ENCODE measurements at places on chromosomes 7 and 10. TPM values are rescaled to one million over a fixed set of nuclear protein-coding genes. Genes with fewer than 3 reads are reported as not detected.

HMX2 gene
- polyA plus RNA-seq, result not detected

ZNF117 gene
- polyA plus RNA-seq, result 64.8 TPM

SYPL1 gene
- polyA plus RNA-seq, result 109 TPM

EIF4EBP2 gene
- 70.9 TPM for polyA plus RNA-seq

GPR26 gene
- polyA plus RNA-seq, result not detected

GRCh38 chr7:49852619-49853462 is 79.4 kb downstream of the VWC2 start:
- no peaks in the 10 kb centered on the region for H3K36me3 ChIP-seq
- peak; percentile 25 for DNase-seq
- no peaks in the 10 kb centered on the region for H3K4me1 ChIP-seq
- no peaks in the 10 kb centered on the region for H3K27me3 ChIP-seq
- H3K27ac ChIP-seq, result no peak overlapping the region
- H3K4me3 ChIP-seq, result no peak overlapping the region

GRCh38 chr10:30827531-30828120 is 198.1 kb upstream of the LYZL2 start:
- no peak overlapping the region for H3K27ac ChIP-seq
- no peaks in the 10 kb centered on the region for H3K4me1 ChIP-seq
- no peak overlapping the region for H3K4me3 ChIP-seq
- no peaks in the 10 kb centered on the region for H3K36me3 ChIP-seq
- peak; percentile 70 for DNase-seq

DNA sequence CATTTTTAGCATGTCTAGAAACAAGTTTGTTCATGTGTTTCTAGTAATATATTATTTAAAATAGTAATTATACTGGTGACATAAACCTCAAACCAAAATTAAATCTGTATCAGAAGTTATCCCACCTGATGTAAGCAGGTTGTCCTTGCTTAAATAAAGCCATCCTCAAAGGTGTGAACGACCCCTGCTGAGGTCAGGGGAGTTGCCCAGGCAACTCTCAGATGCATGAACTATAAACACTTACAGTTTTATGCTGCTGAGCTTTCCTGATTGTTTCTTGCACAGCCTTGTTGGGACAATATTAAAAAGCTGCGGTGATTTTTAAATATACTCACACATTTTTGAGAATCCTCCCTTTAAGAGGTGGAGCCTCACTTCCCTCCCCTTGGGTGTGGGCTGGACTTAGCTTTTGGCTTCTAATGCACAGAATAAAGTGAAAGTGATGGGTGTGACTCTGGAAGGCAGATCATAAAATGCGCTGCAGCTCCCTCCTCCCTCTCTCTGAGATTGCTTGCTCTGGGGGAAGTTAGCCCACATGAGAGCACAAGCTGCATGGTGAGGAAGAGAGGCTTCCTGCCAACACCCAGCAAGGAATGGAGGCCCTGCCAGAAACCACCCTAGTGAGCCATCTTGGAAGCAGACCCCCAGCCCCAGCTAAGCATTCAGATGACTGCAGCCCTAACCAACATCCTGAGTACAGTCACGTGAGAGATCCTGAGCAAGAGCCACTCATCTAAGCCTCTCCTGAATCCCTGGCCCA is 152.7 kb downstream of the SKIDA1 start:
- H3K27ac ChIP-seq, result peak overlapping the region; percentile 47
- H3K4me3 ChIP-seq, result no peak overlapping the region

DNA sequence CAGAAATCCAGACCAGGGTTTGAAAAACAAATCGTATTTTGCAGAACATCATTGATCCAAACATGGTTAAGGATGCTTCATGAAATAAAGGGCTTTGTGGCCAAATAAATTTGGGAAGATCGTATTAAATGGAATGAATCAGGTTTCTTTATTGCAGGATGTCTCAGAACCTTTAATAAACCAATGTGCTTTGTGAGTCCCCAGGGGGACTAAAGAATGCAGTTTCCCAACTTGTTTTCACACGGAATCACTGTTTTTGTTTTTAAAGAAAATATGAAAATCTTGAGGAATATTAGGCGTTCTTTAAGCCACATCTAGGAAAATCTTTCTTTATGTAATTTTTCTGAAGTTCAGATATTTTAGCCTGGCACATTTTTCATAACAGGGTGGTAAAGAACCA is 16.8 kb upstream of the CCDC172 start:
- H3K4me1 ChIP-seq, result no peaks in the 10 kb centered on the region
- DNase-seq, result no peak
- no peak overlapping the region for H3K4me3 ChIP-seq
- no peaks in the 10 kb centered on the region for H3K36me3 ChIP-seq
- no peak overlapping the region for H3K27ac ChIP-seq

GRCh38 chr7:73539709-73540108 is 17.6 kb upstream of the BAZ1B start:
- H3K27ac ChIP-seq, result no peak overlapping the region
- no peaks in the 10 kb centered on the region for H3K27me3 ChIP-seq
- H3K4me1 ChIP-seq, result no peaks in the 10 kb centered on the region

GRCh38 chr7:988426-988911 is 5.5 kb downstream of the CYP2W1 start:
- no peaks in the 10 kb centered on the region for H3K4me1 ChIP-seq
- H3K27ac ChIP-seq, result no peak overlapping the region
- DNase-seq, result no peak
- no peaks in the 10 kb centered on the region for H3K36me3 ChIP-seq

DNA sequence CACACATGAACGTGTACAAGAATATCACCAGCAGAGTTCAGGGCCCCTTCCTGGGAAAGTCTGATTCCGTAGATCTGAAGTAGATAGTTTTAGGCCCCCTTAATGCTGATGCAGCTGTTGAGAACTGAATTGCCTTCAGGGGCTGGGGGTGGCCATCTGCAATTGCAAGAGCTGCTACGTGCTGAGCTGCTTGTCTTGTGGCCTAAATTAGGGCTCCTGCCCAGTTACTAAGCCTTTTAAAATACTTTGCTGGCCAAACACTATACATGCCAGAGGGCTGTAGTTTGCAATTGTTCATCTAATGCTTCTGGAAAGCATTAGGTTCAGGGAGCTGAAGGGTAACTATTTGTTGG is 71.7 kb downstream of the TMEM178B start:
- no peaks in the 10 kb centered on the region for H3K27me3 ChIP-seq
- H3K36me3 ChIP-seq, result no peaks in the 10 kb centered on the region
- H3K27ac ChIP-seq, result no peak overlapping the region
- DNase-seq, result no peak
- H3K4me1 ChIP-seq, result no peaks in the 10 kb centered on the region

GRCh38 chr10:5891009-5891408 is 966 bp downstream of the FBH1 start:
- H3K4me3 ChIP-seq, result peak overlapping the region; percentile 75
- DNase-seq, result no peak
- H3K27me3 ChIP-seq, result no peaks in the 10 kb centered on the region
- no peak overlapping the region for H3K27ac ChIP-seq
- H3K36me3 ChIP-seq, result peaks cover 21% of the 10 kb centered on the region

GRCh38 chr7:134936893-134937510 is 49.3 kb upstream of the AGBL3 start:
- H3K27me3 ChIP-seq, result no peaks in the 10 kb centered on the region
- DNase-seq, result no peak
- no peak overlapping the region for H3K4me3 ChIP-seq
- H3K4me1 ChIP-seq, result peaks cover 4% of the 10 kb centered on the region

- H3K4me1 ChIP-seq, result no peaks in the 10 kb centered on the region
- peaks cover 45% of the 10 kb centered on the region for H3K27me3 ChIP-seq
- peak; percentile 50 for DNase-seq
- no peaks in the 10 kb centered on the region for H3K36me3 ChIP-seq
- no peak overlapping the region for H3K27ac ChIP-seq
- no peak overlapping the region for H3K4me3 ChIP-seq
Observed at GRCh38 chr10:128539510-128540127, 413.4 kb upstream of the MKI67 start.

- DNase-seq, result peak; percentile 93
- no peak overlapping the region for H3K27ac ChIP-seq
- no peaks in the 10 kb centered on the region for H3K36me3 ChIP-seq
- H3K4me3 ChIP-seq, result no peak overlapping the region
- peaks cover 21% of the 10 kb centered on the region for H3K4me1 ChIP-seq
Observed at GRCh38 chr7:128217030-128217805, 23.9 kb upstream of the LEP start.

DNA sequence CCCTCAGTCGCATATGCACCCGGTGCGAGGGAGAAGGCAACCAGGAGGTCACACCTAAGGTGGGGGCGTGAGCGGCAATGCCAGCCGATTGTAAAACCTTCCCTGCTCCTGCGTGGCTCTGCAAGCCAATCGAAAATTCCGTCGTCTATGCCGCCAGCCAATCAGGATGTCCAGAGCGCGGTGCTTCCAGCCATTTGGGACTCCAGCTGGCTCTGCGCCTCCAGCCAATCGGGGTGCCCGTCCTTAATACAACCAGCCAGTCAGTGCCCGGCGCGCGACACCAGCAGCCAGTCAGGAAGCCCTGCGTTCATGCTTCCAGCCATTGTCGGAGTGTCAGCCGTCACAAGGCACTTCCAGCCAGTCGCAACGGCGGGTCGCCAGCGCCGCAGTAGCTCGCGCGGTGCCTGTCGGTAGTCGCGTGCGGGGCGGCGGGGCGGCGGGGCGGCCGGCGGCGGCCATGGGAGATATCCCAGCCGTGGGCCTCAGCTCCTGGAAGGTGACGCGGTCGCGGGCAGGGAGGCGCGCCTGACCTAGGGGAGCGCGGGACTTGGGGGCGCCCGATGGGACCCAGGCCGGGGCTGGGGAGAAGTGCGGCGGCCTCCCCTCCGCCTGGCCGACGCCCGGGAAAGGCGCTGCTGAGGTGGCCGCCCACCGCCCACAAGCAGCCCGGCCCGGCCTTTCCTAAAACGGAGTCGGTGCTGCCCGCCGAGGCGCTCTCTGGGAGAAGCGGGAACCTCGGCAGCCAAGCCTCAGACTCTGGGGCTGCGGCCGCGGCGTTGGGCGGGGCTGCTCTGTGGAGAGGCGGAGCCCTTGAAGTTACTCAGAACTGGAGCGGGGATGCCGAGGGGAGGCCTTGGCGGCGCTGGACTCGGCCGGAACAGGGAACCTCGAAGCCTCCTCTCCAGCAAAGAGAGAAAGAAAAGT is at the start of gene AKR1E2:
Gene AKR1E2 (plus strand): TSS at position 340 of the 924 bp plus-strand sequence. CDS start 118 bp downstream, at position 458.
- peaks cover 16% of the 10 kb centered on the region for H3K4me1 ChIP-seq
- H3K27me3 ChIP-seq, result no peaks in the 10 kb centered on the region
- peak within 1 kb of the TSS; percentile 62 for H3K4me3 ChIP-seq
- DNase-seq, result peak; percentile 59

GRCh38 chr10:12742771-12743170 is 258.7 kb downstream of the CCDC3 start:
- no peak overlapping the region for H3K4me3 ChIP-seq
- no peak for DNase-seq
- H3K4me1 ChIP-seq, result no peaks in the 10 kb centered on the region
- H3K27ac ChIP-seq, result no peak overlapping the region

GRCh38 chr7:25855854-25856782 is 295.9 kb upstream of the NFE2L3 start:
- H3K27me3 ChIP-seq, result peaks cover 100% of the 10 kb centered on the region
- no peaks in the 10 kb centered on the region for H3K36me3 ChIP-seq
- H3K27ac ChIP-seq, result peak overlapping the region; percentile 76
- DNase-seq, result no peak

- no peak overlapping the region for H3K27ac ChIP-seq
- H3K4me3 ChIP-seq, result no peak overlapping the region
Observed at GRCh38 chr10:79106256-79107050, 37.7 kb downstream of the ZMIZ1 start.

- DNase-seq, result no peak
- H3K27ac ChIP-seq, result no peak overlapping the region
- no peaks in the 10 kb centered on the region for H3K27me3 ChIP-seq
- no peaks in the 10 kb centered on the region for H3K36me3 ChIP-seq
- no peak overlapping the region for H3K4me3 ChIP-seq
Observed at GRCh38 chr10:89100680-89101079, 106.4 kb downstream of the CH25H start.

DNA sequence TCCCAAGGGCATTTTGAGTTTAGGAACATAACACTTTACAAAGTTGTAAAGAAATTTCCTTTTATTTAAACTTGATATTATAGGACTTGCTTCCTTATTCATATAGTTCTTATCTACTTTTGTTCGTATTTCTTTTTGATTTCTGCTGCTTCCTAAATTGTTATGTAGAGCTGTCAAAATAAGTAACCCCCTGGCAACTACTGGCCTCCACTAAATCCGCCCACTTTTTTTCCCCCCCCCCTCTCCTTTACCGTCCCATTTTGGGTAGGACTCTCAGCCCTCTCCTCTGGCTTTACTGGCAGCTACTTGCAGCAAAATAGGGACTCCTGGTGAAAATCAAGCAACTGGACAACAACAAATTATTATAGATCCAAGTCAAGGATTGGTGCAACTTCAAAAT is 1.1 kb downstream of the SP4 start:
- no peak for DNase-seq
- no peaks in the 10 kb centered on the region for H3K27me3 ChIP-seq
- H3K36me3 ChIP-seq, result no peaks in the 10 kb centered on the region
- H3K27ac ChIP-seq, result no peak overlapping the region

GRCh38 chr7:39810204-39810642 is 139.8 kb upstream of the CDK13 start:
- no peak for DNase-seq
- no peak overlapping the region for H3K4me3 ChIP-seq
- no peak overlapping the region for H3K27ac ChIP-seq
- no peaks in the 10 kb centered on the region for H3K36me3 ChIP-seq
- no peaks in the 10 kb centered on the region for H3K27me3 ChIP-seq

DNA sequence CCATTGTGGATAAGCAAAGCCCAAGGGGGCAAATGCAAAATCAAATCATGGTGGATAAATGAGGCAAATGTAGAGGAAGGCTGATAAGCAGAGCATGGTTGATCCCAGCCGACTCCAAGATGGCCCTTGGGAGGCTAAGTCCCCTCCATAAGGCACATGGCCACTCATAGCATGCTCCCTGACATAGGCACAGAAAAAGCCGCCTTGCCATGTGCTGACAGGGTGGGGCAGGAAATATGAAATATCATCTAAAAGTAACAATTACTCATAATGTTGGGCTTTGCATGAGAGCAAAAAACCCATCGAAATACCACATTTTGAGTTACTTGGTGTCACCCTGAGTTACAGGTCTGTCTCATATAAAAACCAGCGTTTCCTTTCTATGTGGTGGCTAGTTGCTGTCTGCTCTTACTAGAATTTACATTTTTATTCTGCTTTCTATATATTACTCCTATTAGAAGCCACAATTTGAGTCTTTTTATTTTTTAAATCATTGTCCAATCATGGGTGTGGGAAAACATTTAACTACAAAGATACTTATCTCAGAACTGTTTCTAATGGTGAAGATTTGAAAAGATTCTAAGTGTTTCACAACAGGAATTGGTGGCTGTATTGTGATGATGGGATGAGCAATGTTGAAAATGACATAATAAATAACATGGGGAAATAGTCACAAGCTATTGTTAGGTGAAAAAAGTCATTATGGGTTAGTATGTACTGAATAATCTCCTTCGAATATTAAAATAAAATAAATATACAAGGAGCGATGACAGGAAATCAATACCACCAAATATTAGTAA is 102.7 kb downstream of the CUBN start:
- H3K27ac ChIP-seq, result peak overlapping the region; percentile 90
- no peak overlapping the region for H3K4me3 ChIP-seq
- no peak for DNase-seq
- peaks cover 28% of the 10 kb centered on the region for H3K4me1 ChIP-seq

GRCh38 chr7:155644971-155645509 is 579 bp downstream of the RBM33 start:
- H3K4me1 ChIP-seq, result peaks cover 37% of the 10 kb centered on the region
- DNase-seq, result no peak
- H3K4me3 ChIP-seq, result peak overlapping the region; percentile 98
- no peaks in the 10 kb centered on the region for H3K27me3 ChIP-seq
- peak overlapping the region; percentile 95 for H3K27ac ChIP-seq
